CD4-positive, alpha-beta memory T cell (primary cell): ENCODE measurements at places on chromosomes 16 and 17.

DNA sequence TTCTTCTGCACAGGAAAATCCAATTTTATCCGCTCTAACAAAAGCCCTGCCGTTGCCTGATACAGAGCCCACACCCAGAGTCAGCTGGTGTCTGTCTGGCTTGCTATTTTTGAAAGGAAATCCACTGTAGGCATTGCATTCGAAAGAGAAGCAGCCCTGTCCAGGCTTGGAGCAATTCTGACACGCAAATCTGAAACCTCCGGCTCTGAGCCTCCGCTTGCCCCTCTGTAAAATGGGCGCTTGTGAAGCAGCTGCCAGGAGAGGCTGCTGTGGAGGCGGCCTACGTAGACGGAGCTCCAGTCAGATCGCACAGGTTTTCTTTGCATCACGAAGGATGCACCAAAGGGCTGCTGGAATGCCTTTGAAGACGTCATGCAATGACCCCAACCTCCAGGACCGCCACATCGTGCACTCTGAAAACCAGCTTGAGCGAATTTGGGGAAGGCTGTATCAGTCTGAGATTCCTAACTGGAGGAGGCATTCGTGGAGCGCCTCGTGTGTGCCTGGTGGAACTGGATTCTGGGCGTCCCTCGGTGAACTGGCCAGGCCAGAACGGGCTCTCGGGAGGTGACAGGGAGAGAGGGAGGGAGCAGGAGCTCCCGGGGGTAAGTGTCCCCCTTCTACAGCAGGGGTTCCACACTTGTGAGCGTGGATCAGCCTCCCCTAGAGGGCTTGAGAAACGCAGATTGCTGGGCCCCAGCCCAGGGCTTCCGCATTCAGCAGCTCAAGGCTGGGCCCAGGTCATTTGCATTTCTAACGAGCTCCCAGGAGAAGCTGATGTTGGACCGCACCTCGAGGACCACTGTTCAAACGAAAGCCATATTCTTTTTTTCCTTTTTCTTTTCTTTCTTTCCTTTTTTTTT lies 215.5 kb downstream of the MRTFB start:
- peak; percentile 71 for DNase-seq

DNA sequence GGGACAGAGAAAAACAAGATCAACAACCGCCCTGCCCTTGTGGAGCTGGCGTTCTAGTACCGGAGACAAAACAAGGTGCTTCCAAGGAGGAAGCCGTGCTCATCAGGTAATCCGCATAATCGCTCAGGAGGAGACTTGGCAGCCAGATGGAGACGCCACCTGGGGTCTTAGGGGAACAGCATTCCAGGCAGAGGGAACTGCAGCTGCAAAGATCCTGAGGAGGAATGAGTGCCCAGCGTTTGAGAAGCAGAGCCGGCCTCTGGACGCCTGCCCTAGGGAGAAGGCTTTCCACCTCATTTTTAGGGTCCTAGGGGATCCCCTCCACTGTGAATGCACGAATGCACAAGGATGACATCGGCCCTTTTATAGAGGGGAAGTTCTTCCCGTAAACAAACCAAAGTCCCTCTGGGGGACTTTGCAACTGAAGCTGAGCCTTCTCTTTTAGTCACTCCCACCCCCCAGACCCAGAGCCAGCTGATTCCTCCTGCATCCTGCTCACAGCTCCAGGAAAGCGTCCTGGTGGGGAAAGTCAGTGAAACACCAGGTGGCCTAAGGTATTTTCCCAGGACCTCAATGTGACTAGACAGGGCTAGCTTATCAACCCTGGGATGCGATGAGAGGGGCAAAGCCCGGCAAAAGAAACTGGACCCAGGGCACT lies 13.2 kb upstream of the MPRIP start:
- no peak for DNase-seq

DNA sequence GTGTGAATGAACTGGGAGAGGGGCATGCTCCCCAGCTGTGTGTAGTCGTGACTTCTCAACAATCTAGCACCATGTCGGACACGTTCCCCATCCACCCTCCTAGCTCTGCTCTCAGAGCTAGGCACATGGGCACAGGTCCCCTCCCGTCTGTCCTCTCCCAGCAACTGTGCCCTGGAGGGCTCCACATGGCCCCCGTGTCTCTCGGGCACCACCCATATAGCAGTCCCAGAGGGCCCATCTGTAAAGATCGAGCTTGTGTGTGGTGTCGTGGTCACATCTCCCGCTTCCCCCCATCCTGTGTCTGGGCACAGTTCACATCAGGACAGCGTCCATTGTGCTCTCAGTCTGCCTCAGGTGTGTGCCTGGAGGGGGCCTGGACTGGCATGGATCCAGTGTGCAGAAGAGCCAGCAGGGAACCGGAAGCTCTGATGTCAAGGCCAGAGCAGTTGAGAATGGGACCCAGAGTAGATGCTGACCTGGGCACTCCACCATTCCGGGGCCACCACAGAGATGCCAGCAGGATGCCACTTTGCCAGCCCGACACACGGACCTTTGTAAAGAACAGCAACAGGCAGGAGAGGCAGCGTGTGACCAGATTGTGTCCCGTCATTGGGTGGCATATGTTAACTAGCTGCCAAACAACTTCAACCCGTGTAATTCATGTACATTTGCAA lies 55.7 kb downstream of the MARF1 start:
- no peak for DNase-seq

GRCh38 chr17:63573634-63574033 lies 23.4 kb downstream of the DCAF7 start:
- no peak for DNase-seq

GRCh38 chr16:22220714-22221113 lies 14.6 kb downstream of the EEF2K start:
- DNase-seq = no peak

GRCh38 chr16:64782484-64782883 lies 339.4 kb downstream of the CDH11 start:
- no peak for DNase-seq

GRCh38 chr17:59428916-59429485 lies 97.5 kb downstream of the YPEL2 start:
- DNase-seq = no peak

- no peak for DNase-seq
Observed at GRCh38 chr17:78072961-78073360, 55.6 kb downstream of the TMC6 start.

DNA sequence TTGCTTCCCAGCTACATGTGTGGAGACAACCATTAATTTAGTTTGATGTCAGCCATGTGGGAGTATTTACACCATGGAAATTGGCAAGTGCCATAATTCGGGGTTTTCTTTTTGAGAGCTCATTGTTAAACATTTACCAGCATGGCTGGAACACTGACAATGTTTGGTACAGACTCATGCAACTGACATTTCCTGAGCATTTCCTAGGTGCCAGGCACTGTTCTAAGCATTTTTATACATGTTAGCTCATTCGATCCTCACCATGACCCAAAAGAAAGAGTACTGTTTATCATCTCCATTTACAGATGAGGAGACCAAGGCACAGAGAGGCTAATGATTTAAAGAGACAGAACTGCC lies 86.9 kb downstream of the FOXL1 start:
- DNase-seq = no peak

DNA sequence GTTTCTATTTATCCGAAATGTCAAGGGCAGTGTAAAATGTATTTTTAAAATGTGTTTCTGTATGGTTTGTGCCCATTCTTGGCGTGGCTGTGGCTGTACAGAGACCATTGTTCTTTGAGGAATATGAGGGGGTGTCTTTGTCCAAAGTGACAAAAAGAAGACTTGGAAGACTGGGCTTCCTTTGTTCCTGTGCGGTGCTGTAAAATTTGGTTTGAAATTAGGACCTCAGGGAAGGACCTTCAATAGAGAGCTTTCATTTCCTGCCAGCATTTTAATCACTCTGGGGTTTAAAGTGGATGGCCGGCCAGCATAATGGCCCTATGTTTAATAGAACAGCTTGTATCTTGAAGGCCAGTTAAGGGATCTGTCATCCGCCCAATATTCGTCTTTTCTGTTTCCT lies 190.1 kb upstream of the TBX2 start:
- DNase-seq = no peak

DNA sequence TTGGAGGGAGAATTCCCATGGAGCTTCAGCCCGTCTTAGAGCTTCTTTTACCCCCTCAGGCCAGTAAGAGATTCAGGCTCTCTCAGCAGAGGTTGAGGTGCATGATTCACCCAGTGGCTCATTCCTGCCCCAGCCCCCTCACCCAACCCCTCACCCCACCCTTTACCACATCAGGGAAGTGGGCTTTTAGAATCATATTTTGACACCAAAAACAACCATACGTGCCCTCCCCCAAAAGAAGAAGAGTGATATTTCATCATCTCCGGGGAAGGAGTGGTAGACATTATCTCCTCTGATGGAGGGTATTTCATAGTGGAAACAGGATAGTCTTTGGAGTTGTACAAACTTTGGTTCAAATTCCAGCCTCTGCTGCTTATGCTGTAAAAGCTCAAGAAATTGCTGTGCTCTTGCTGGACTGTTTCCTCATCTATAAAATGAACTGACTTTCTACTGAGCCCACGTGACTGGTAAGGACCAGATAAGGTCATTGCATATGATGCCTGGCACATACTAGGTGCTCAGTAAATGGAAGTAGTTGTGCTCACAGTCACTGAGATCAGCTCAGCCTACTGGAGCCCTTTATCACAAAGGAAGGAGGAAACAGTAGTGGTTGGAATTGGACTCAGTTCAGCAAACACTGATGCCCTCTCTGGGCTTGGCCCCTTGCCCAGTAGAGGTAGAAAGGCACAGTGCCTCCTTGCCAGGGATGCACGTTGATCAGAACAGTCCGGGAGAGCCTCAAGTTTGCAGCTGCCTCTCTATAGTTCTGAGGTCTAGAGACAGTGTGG lies 18.3 kb upstream of the CCL5 start:
- no peak for DNase-seq

DNA sequence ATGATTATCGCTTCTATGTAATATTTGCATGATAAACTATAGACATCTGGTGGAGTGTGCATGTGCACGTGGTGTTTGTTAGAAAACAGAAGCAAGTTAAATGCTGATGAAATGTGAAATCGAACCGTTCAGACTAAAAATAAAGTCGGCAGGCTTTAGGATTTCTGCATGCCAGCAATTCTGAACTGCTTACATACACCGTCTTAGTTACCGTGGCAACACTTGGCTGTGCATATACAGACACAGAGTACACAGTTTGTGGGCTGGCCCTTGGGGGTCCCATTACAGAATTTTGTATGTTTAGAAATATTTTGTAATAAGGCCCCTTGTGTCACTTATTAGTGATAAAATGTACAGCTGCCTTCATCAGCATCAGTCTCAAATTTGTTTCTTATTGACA lies 605.5 kb downstream of the RBFOX1 start:
- no peak for DNase-seq

- no peak for DNase-seq
Observed at GRCh38 chr17:64055183-64056142, 35.0 kb upstream of the ICAM2 start.

DNA sequence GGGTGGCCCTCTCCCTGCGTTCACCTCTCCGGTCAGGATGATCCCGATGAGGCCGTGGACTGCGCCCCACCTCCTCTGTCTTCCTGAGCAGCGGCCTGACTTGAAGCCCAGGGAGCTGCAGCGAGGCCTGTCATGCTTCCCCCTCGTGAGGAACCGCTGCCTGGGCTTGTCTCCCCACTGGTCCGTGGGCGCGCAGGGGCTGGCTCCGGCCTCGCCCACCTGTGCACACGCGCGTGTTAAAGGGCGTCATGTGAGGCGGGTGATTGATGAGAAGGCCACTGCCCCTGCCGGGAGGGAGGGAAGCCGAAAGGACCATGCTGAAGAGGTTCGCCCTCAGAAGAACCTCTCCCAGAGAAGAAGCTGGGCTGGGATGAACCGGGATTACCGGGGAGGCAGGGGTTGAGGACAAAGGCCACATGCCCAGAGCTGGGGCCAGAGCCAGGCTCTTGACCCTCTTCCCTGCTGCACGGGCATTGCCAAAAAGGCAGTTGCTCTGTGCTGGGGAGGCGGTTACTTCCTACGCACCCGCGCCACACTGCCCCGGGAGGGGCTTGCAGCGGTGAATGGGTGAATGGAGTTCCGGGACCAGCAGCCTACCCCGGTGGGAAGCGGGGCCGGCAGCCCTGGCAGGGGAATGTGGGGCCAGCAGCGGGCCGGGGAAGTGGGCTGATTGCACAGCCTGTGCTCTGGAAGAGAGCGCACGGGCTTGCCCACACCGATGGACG lies 85.9 kb upstream of the GSE1 start:
- DNase-seq = no peak

DNA sequence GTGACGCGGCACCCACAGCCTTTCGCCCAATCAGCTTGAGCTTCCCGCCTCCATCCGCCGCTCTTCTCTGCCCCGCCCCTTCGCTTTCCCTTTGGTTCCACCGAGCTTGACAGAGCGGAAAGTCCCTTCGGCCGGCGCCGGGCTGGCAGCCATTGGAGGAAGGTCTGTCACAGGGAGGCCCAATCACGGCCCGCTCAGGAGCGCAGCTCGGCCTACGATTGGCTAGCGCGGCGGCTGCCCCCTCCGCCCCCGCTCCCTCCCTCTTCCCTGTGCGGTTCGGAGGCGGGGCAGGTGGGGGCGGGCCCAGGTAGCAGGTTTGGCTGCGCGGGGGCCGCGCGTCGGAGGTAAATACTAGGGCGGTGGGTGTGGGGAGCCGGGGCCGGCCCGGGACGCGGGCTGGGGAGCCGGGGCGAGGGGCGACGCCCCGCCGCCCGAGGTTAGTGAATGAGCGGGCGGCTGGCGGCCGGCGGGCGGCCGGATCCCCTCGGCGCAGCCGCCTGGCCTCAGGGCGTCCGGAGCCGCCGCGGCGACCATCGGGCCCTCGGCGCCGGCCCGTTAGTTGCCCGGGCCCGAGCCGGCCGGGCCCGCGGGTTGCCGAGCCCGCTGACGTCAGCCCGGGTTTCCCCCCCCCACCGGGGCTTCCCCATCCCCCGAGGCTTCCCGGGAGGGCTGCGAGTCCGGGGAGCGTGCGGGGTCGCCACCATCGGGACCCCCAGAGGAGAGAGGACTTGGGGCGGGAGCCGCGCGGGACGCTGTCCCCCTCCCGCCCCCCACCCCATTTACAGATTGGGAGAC lies at the start of gene CYLD:
Gene CYLD (plus strand): TSS at position 306 of the 795 bp plus-strand sequence. CDS start 7,613 bp downstream, outside the sequence.
- peak; percentile 100 for DNase-seq

DNA sequence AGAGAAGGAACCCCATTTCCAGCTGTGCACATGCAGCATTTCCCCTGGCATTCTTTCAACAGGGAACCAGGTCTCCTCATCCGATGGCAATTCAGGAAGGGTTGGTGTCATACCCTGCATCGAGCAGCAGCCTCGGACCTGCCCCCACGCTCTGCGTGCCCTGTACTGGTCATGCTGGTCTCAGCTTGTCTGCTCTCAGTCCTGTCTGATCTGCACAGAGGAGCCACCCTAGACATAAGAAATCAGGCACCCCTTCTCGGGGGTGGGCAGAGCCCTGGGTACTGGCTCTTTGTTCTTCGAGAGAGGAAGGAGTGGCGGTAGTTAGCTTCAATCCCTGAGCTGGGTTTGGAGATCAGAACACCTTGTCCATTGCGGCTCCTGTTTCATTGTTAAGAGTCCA lies 162.0 kb upstream of the RPH3AL start:
- no peak for DNase-seq

DNA sequence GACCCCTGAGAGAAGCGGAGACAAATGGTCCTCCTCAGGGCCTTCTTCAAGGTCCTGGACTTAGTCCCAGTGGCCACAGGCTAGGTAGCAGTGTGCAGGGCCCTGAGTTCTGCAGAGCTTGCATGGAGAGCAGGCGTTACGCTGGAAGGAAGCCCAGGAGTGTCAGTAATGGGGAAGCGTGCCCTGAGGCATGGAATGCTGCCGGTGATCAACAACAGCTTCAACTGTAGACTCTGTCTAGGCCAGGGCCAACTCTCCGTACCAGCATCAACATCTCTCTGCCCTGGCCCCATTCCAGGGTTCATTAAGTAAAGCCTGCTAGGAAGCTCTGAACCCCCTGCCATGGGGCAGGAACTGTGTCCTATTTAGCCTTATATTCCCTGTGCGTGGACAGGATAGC lies 568 bp upstream of the TNK1 start:
- no peak for DNase-seq
